ENCODE measurements at places on chromosomes 2 and 18. TPM values are rescaled to one million over a fixed set of nuclear protein-coding genes. Genes with fewer than 3 reads are reported as not detected.

The FAM124B gene
- total RNA-seq = 0.08 TPM

GRCh38 chr2:71451705-71452104, 1.7 kb upstream of the DYSF start:
- no peak for DNase-seq
- no peak overlapping the region for H3K4me3 ChIP-seq
- no peak overlapping the region for H3K27ac ChIP-seq
- no peaks in the 10 kb centered on the region for H3K36me3 ChIP-seq
- H3K4me1 ChIP-seq = no peaks in the 10 kb centered on the region

The ZSCAN30 gene
- 12.1 TPM for total RNA-seq

The TGFBRAP1 gene
- 32.7 TPM for total RNA-seq

DNA sequence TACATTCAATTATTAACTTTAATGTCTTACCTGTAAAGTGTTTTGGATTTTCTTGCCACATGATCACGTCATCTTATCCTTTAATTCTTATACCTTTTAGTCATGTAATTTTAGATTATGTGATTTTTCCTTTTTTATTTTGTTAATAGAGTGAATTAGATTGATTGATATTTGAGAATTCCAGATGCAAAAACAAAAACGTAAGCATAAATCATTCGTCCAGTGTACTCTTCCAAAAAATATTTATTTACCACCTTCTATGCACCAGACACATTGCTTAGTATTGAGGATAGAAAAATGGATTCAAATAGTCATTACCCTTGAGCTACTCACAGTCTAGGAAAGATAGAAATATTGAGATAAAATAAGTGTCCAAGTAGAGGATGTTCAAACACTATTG, 249.6 kb downstream of the PDE11A start:
- DNase-seq = no peak
- H3K27me3 ChIP-seq = no peaks in the 10 kb centered on the region
- H3K27ac ChIP-seq = no peak overlapping the region

The KANSL3 gene
- 50.3 TPM for total RNA-seq

The ARHGAP15 gene
- 0.41 TPM for total RNA-seq

GRCh38 chr2:170850251-170850650, 33.6 kb downstream of the GAD1 start:
- no peak overlapping the region for H3K27ac ChIP-seq
- no peaks in the 10 kb centered on the region for H3K27me3 ChIP-seq
- no peak for DNase-seq
- H3K4me3 ChIP-seq = no peak overlapping the region
- H3K4me1 ChIP-seq = no peaks in the 10 kb centered on the region

DNA sequence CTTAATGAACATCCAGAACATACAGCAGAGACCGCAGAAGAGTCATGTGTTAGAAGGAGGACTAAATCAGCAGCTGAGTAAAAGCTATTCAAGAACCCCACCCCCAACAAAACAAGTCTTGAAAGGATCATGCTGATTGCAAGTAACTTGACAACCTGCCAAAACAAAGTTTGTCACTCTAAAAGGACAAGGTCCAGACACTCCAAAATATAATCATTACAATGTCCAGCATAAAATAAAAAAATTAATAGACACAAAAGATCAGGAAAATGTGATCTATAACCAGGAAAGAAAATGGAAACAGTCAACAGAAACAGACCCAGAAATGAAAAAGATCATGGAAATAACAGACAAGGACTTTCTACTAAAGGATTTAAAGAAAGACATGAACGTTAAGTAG, 28.5 kb downstream of the CCDC88A start:
- no peak for DNase-seq
- no peak overlapping the region for H3K27ac ChIP-seq
- no peaks in the 10 kb centered on the region for H3K4me1 ChIP-seq

DNA sequence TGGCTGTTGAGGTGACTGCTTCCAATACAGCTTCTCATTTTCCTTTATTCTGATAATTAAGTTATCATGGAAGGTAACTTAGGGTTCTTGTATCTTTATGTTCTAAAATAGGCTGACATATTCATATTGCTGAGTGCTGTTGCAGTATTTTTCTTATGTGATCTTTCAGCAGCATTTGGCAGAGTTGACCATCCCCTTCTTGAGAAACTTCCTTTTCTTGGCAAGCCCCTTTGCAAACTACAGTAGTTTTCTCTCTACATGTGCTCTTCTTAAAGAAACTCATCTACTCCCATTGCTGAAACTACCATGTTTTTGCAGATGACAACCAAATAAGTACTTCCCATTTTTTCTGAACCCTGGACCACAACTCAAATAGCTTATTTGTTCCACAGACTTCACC, 476.5 kb upstream of the TRIB2 start:
- H3K27ac ChIP-seq = no peak overlapping the region
- H3K4me3 ChIP-seq = no peak overlapping the region

The IL36RN gene
- not detected for total RNA-seq

The POTEI gene
- 0.92 TPM for total RNA-seq

DNA sequence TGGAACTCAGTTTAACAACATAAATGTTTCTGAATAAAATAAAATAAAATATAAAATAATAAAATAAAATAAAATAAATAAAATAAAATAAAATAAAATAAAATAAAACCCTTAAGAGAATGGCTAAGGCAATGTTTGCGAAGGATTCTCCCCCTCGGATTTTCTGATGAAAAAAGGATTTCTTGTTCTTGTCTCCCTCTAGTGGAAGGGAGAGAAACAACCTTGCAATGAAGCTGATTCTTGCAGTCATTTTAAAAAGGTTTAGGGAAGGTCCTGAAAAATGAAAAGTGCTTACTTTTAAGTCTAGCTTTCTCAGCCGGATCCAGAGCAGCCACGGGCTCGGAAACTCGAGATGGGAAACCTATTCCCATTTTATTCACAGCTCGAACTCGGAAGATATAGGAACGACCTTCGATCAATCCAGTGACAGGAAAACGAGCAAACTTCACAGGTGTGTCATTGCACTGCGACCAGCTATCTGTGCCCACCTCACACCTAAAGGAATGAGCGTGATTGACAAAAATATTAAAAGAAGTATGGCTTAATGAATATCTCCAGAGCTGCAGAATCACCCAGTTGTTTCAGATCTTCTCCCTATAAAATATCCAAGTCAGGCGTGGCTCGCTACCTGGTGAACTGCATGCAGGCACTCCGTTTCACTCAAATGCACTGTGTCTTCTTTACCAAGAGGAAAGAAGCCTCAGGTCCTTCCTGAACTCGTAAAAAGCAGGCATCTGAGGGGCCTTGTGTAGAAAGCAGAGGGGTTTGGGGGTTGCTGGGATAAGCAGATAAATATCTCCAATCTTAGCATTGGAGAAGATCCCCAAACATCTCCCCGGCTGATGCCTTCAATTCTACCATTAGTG, 68.1 kb downstream of the MYOM1 start:
- DNase-seq = no peak
- no peaks in the 10 kb centered on the region for H3K4me1 ChIP-seq
- H3K36me3 ChIP-seq = no peaks in the 10 kb centered on the region
- H3K27me3 ChIP-seq = no peaks in the 10 kb centered on the region

The MROH2A gene
- not detected for total RNA-seq

The LPIN2 gene
- 38.3 TPM for total RNA-seq

The CFC1 gene
- total RNA-seq = not detected

GRCh38 chr2:161005170-161005569, 155.1 kb upstream of the TANK start:
- no peaks in the 10 kb centered on the region for H3K27me3 ChIP-seq
- no peak for DNase-seq
- no peaks in the 10 kb centered on the region for H3K4me1 ChIP-seq
- H3K36me3 ChIP-seq = no peaks in the 10 kb centered on the region

- no peak overlapping the region for H3K27ac ChIP-seq
- no peaks in the 10 kb centered on the region for H3K27me3 ChIP-seq
- H3K4me1 ChIP-seq = no peaks in the 10 kb centered on the region
- H3K4me3 ChIP-seq = no peak overlapping the region
- no peak for DNase-seq
Measured at GRCh38 chr2:217334561-217334960, 474.7 kb upstream of the TNP1 start.

DNA sequence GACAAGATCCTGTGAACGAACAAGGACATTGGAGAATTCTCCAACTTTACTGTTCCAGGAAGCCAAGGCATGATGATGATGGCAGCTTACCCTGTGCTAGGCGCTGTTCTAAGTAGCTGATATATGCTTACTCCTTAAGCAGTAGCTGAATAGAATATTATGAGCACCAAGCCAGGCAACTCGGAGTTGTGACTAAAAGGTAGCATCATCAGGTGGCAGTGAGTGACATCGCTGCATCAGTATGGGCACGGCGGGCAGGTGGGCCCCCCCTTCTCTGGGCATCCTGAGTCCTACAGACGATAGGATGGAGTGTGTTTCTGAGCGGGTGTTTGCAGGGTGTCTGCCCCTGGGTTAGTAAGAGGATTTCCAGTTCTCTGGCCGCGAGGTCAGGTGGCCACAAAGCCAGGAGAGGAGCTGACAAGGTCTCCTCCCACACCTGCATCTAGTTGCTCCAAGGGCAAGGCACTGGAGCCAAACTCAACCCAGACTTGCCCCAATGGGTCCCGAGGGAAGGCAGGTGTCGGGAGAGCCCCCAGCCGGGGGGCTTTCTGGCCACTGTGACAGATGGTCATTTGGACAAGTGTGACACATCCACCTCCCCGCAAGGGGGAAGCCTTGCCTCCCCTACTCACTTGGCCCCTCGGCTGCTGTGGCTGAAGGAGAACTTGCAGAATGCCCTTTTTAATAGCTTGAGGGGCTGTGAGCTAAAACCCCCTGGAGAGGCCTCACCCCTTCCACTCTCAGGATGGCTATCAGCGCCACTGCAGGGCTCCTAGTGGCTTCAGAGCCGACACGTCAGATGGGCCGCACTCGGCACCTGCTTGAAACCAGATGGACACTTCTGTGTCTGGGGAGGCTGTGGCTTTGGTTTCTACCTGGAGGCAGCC, 55.5 kb downstream of the CRACDL start:
- H3K36me3 ChIP-seq = no peaks in the 10 kb centered on the region
- H3K4me3 ChIP-seq = no peak overlapping the region
- no peaks in the 10 kb centered on the region for H3K4me1 ChIP-seq
- DNase-seq = no peak

- no peak for DNase-seq
- H3K27me3 ChIP-seq = no peaks in the 10 kb centered on the region
- H3K36me3 ChIP-seq = no peaks in the 10 kb centered on the region
- no peaks in the 10 kb centered on the region for H3K4me1 ChIP-seq
- no peak overlapping the region for H3K4me3 ChIP-seq
Measured at GRCh38 chr2:27897717-27898116, 7.2 kb downstream of the BABAM2 start.

GRCh38 chr18:73780218-73780617, 367.4 kb downstream of the FBXO15 start:
- no peak overlapping the region for H3K27ac ChIP-seq
- H3K27me3 ChIP-seq = peaks cover 10% of the 10 kb centered on the region
- DNase-seq = no peak
- no peak overlapping the region for H3K4me3 ChIP-seq
- no peaks in the 10 kb centered on the region for H3K4me1 ChIP-seq

- no peak for DNase-seq
- no peak overlapping the region for H3K4me3 ChIP-seq
- H3K27ac ChIP-seq = peak overlapping the region; percentile 80
Measured at GRCh38 chr2:189113963-189114362, 65.6 kb downstream of the COL5A2 start.

GRCh38 chr18:67219821-67220220, 296.7 kb downstream of the DSEL start:
- no peak overlapping the region for H3K27ac ChIP-seq
- H3K27me3 ChIP-seq = no peaks in the 10 kb centered on the region
- DNase-seq = no peak
- H3K36me3 ChIP-seq = no peaks in the 10 kb centered on the region
- no peak overlapping the region for H3K4me3 ChIP-seq

- H3K27me3 ChIP-seq = no peaks in the 10 kb centered on the region
- H3K27ac ChIP-seq = peak within 1 kb of the TSS; percentile 96
- peak within 1 kb of the TSS; percentile 92 for H3K4me3 ChIP-seq
- no peaks in the 10 kb centered on the region for H3K36me3 ChIP-seq
Measured at GRCh38 chr2:64019083-64019974, at the start of gene VPS54. Gene VPS54, minus strand, starts transcription at chr2:64019428. Its CDS starts 35,429 bp downstream, at chr2:63983999.

DNA sequence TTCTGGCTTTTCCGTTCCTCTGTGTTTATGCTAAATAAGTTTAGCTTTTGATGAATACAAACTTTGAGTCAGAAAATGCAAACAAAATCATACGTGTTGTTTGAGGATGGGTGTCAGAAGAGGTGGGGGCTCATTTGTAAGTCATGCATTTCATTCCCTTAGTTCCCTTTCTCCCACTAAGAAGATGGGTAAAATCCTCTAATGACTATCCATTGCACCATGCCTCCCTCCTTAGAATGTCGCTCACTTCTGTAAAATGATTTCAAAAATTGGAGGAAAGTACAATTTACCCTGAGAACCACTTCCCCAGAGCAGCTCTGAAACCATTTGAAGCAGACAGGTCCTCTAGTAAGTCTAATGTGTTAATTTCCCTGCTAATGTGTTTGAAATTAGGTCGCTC, 629.6 kb upstream of the VRK2 start:
- no peaks in the 10 kb centered on the region for H3K4me1 ChIP-seq
- DNase-seq = no peak
- H3K27me3 ChIP-seq = no peaks in the 10 kb centered on the region
- no peak overlapping the region for H3K4me3 ChIP-seq
- H3K27ac ChIP-seq = no peak overlapping the region

The SERPINB4 gene
- not detected for total RNA-seq

The SCN1A gene
- total RNA-seq = not detected

The EMILIN1 gene
- 0.31 TPM for total RNA-seq

GRCh38 chr2:151991010-151991409, 107.8 kb downstream of the CACNB4 start:
- H3K4me3 ChIP-seq = no peak overlapping the region
- H3K4me1 ChIP-seq = no peaks in the 10 kb centered on the region
- H3K27ac ChIP-seq = no peak overlapping the region
- peaks cover 16% of the 10 kb centered on the region for H3K27me3 ChIP-seq
- no peaks in the 10 kb centered on the region for H3K36me3 ChIP-seq

DNA sequence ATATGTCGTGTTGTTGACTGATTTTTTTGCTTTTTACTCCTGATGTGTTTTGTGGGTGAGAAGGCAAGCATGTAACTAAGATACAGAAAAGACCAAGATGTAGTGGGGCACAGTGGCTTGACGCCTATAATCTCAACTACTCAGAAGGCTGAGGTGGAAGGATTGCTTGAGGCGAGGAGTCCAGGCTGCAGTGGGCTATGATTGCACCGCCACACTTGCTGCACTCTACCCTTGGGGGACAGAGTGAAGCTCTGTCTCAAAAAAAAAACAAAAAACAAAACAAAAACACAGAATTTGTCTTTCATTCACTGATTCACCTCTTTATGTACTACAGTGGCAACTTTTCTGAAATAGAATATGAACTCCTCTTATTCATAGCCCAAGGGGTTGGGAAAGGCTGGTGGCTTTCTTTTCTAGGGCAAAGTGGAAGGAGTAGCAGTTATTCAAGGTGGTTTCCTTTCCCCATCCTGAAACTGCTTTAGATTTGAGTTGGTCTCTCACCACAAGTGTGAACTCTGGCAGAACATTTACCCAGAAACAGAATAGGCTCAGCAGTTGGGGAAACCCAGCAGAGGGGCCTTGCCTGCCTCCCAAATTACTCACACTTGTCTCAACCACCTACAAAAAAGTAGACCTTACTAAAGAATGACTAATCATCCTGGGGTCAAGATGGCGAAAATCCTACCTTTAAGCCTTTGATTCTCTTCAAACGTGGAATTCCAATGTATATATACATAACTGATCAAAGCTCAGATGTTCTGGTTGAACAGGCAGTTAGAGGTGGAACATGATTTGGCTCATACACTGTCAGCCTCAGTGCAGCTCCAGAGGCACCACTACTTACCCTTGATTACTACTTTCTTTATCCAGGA, 6.5 kb downstream of the TANK start:
- H3K36me3 ChIP-seq = peaks cover 17% of the 10 kb centered on the region
- no peaks in the 10 kb centered on the region for H3K27me3 ChIP-seq
- H3K27ac ChIP-seq = peak overlapping the region; percentile 34
- no peak for DNase-seq
- no peak overlapping the region for H3K4me3 ChIP-seq

The GPR75 gene
- total RNA-seq = 2.5 TPM

Measured in Panc1 (cell line).